Brain microvascular endothelial cell (primary cell): ENCODE measurements at places on chromosomes 1 and 21.
A peak's percentile ranks its signal among the peaks of the same experiment; 100 is the strongest.

GRCh38 chr1:112906150-112906698 is 49.8 kb downstream of the SLC16A1 start:
- DNase-seq: no peak

- no peak for DNase-seq
Observed at GRCh38 chr1:33849211-33849610, 14.7 kb upstream of the HMGB4 start.

DNA sequence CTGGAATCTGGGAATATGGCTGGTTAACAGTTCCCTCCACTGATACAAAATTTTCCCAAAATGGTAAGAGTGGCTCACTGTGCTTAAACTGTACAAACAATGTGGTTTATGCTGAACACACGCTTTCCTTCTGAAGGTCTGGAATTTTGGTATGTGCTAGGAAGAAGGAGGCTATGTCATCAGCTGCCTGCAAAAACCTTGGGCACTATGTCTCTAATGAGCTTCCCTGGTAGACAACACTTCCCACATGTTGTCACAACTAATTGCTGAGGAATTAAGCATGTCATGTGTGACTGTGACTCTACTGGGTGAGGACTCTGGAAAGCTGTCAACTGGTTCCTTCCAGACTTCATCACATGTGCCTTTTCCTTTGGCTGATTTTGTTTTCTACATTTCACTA is 29.2 kb downstream of the IPP start:
- peak; percentile 37 for DNase-seq

GRCh38 chr1:95176861-95177260 is 57.1 kb upstream of the RWDD3 start:
- no peak for DNase-seq
